ENCODE measurements at places on chromosomes 6 and 20. TPM values are rescaled to one million over a fixed set of nuclear protein-coding genes. Genes with fewer than 3 reads are reported as not detected.

Gene KIAA0408
- total RNA-seq, result 40.7 TPM

DNA sequence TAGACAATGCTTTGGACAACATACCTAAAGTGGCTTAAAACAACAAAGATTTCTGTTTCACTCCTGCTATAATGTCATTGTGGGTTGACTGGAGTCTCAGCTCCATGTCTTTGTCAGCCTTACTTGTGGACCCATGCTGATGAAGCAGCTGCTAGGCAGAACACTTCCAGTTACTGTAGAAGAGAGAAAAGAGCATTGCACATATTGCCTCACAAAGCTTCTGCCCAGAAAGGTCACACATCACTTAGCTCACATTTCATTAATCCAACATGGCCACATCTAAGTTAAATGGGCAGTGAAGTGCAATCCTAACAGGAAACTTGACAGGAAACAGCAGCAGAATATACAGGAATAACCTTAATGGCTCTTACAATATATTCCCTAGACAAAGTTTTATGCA is 480.5 kb upstream of the HTR1E start:
- no peaks in the 10 kb centered on the region for H3K4me1 ChIP-seq
- H3K27ac ChIP-seq, result no peak overlapping the region
- no peaks in the 10 kb centered on the region for H3K36me3 ChIP-seq
- H3K27me3 ChIP-seq, result no peaks in the 10 kb centered on the region
- no peak for DNase-seq

DNA sequence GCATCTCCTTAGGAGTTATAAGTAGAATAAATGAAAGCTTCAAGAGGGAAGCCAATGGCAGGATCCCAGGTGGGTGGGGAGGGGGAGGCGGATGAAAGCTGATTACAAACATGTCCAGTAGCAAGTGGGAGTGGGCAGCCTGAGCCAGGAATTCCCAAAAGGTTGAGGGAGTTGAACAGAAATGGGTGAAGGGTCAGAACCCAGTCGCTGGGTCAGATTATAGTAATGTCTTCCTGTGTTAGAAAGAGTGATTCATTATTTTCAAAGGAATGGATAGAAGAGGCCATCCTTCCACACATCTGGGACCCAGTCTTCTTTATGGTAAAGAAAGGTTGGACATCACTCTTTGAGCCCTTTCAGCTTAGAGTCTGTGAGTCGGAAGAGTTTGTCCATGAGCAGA is 41.0 kb upstream of the FAM50B start:
- no peak for DNase-seq
- no peak overlapping the region for H3K27ac ChIP-seq
- peaks cover 22% of the 10 kb centered on the region for H3K4me1 ChIP-seq
- no peaks in the 10 kb centered on the region for H3K27me3 ChIP-seq
- no peaks in the 10 kb centered on the region for H3K36me3 ChIP-seq

- H3K27me3 ChIP-seq, result peaks cover 37% of the 10 kb centered on the region
- no peak overlapping the region for H3K4me3 ChIP-seq
- no peak overlapping the region for H3K27ac ChIP-seq
- H3K4me1 ChIP-seq, result peaks cover 25% of the 10 kb centered on the region
These were observed 3.3 kb downstream of the ARHGAP40 start for GRCh38 chr20:38604873-38605303.

GRCh38 chr6:13262302-13263230 is 65.8 kb downstream of the TBC1D7 start:
- DNase-seq, result no peak
- H3K27ac ChIP-seq, result no peak overlapping the region
- no peak overlapping the region for H3K4me3 ChIP-seq
- peaks cover 17% of the 10 kb centered on the region for H3K36me3 ChIP-seq
- no peaks in the 10 kb centered on the region for H3K27me3 ChIP-seq
- peaks cover 6% of the 10 kb centered on the region for H3K4me1 ChIP-seq
